HFFc6 (cell line): ENCODE measurements at places on chromosomes 7 and 10. TPM values are rescaled to one million over a fixed set of nuclear protein-coding genes. Genes with fewer than 3 reads are reported as not detected.

The FAM180A gene
- total RNA-seq = 5.0 to 61.9 TPM (median 14.8 TPM) in 3 replicates

GRCh38 chr10:34941471-34942357 lies 126.6 kb upstream of the PARD3 start:
- no peak for DNase-seq

The PDIA4 gene
- total RNA-seq = 185 to 195 TPM (median 187 TPM) in 3 replicates

DNA sequence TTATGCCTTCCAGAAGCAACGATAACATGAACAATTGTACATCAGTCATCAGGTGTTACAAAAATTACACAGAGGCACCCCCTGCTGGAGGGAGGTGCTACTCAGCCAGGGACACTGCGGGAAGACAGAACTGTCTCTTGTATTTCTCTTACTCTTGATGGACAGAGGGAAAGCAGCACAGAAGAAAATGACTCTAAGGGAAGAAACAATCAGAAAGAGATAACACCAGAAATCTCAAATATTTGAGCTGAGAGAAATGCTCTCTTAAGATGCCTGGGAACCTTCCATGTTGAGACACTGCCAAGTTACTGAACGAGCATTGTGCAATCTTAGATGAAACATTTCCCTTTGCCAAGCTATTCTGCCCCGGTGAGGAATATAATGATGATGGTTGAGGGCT lies 227.6 kb upstream of the NPSR1 start:
- DNase-seq = peak; percentile 35

- DNase-seq = no peak
These were observed 35.9 kb downstream of the CCDC3 start for GRCh38 chr10:12965571-12965970.

The DPYSL4 gene
- total RNA-seq = 0.37 and 2.5 TPM in 2 replicates

DNA sequence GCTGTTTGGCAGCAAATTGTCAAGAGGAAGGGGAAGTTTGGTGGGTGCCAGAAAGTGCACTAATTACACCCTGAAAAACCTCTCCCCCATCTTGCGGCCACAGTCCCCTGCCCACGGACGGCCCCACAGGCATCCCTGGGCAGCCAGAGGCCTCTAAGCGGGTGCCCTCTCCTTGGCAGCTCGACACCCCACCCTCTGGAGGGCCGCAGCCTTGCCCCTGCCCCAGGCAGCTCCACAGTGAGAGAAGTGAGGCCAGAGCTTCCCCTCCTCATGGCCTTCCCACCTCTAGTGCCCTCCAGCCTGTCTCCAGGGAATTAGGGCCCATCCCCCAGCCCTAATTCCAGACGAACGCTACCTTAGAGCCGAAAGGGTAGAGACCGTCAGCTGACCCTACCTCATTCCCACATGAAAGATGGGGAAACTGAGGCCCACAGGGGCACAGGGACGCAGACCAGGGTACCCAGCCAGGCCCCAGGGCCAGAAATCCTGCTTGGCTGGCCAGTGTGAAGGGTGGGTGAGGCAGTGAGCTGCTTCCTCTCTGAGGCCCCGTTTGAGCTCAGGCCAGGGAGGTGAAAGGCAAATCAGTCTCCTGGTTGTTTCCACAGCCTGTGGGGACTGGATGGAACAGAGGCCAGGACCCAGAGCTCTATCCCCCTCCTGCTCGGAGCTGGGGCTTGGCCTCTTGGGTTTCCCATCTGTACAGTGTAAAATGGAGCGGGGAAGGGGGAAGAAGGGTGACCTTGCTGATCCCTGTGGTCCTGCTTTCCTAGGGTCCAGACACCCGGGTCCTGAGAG lies 10.0 kb downstream of the ZCCHC24 start:
- no peak for DNase-seq

DNA sequence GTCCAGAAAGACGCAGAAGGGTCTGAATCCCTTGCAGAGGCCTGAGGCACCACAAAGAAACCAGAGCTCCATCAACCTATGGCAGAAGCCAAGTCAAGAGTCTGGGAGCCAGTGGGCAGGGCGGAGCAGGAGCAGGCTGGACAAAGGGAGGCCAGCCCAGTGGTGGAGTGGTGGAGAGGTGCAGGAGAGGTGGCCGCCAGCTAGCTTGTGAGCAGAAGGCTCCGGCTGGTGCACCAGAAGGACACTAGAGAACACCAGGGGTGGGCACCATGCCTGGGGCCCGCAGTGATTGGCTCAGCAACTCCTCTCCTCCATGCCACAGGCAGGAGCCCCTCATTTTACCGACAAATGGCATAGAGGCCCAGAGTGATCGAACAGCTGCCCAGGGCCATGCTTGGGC lies 186.6 kb downstream of the GRID1 start:
- no peak for DNase-seq

GRCh38 chr10:75197906-75198305 lies 12.7 kb upstream of the VDAC2 start:
- DNase-seq = no peak

The LLCFC1 gene
- total RNA-seq = not detected in 3 replicates

The RABGEF1 gene
- 41.5 to 44.9 TPM (median 42.5 TPM) in 3 replicates for total RNA-seq

The SLC39A12 gene
- not detected in 3 replicates for total RNA-seq

GRCh38 chr10:110912374-110912773 lies 6.6 kb downstream of the BBIP1 start:
- peak; percentile 63 for DNase-seq

GRCh38 chr10:1293636-1294435 lies 237.7 kb downstream of the WDR37 start:
- no peak for DNase-seq

The RNF133 gene
- total RNA-seq = not detected in 3 replicates

DNA sequence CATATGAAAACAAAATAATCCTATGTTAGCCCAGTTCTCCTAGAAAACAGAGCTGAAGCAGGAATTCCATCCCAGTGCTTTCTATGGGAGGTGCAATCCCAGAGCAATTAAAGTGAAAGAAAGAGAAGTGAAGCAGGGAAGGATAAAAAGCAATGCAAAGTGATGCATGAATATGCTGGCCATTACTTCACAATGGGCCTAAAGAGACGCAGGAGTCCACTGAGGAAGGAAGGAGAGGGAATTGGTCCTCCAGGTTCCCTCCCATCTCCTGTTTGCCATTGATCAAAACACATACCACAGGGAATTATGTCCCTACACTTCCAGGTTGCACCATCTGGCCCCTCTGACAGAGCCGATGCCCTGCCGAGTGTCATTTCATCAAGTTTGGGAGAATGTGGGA lies 392.2 kb upstream of the NFE2L3 start:
- no peak for DNase-seq

DNA sequence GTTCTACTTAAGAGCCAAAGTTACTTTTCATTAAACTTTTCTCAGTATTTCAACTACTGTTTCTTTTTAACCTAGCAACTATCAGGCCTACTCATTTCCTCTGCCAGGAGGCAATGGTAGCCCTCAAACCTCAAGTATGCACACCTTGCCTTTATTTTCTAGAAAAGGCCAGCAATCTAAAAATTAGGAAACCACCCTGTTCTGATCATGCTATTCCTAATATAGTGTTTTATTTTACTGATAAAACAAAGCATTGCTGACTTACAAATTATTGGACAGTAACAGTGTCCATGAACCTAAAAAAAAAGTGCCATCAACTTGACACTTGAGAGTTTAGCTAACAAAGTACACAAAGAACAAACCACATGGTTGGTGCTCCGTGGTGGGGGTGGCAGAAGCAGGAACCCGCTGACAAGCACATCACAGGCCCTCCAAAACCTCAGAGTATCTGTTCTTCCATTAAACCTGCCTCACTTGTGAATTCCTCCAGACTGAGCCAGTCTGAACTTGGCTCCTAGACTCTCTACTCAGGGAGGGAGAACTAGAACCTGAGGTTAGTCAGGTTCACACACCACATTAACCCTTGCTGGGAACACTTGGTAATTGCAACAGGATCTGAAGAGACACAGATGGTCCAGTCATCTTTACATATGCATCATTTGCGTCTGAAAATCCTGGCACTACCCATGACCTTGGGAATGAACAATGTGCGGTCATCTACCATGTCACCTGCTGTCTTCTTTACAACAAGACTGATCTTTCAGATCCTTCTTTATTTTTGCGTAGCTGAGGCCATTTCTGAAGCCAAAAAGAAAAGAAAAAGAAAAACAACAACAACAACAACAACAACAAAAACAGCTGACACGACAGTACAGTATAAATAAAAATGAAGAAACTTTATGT lies 31.9 kb downstream of the PIP4K2A start:
- peak; percentile 36 for DNase-seq

DNA sequence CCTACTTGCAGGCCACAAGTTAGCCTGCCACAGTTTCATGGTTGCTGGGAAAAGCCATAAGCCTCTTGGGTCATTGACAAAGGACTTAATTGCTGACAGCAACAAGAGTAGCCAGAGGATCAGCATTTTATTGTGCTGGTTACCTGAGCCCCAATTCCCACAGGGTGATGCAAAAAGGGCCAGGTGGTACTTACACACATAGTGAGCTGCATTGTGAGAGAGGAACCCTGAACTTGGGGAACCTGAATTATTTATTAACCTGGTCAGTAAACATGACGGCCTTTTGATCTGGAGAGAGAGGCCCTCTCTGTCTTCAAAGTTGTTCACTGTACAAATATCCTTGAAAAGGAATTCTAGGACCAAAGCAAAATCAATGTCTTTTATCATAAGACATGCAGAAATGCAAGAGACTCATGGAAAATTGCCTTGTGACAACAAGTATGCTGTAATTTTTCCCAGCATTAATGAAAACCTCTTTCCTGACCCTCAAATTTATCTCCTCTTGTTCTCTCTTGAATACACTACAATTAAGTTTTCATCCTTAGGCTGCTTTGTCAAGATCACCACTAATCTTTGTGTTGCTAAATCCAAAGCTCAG lies 102.9 kb upstream of the PHYHIPL start:
- no peak for DNase-seq

The RPEL1 gene
- not detected in 3 replicates for total RNA-seq

The IKZF1 gene
- total RNA-seq = not detected in 3 replicates
